ENCODE measurements at places on chromosomes 4 and X.

GRCh38 chrX:130676861-130677260 is 226.1 kb downstream of the ENOX2 start:
- H3K36me3 ChIP-seq = no peaks in the 10 kb centered on the region
- no peak for DNase-seq
- peaks cover 20% of the 10 kb centered on the region for H3K4me1 ChIP-seq

DNA sequence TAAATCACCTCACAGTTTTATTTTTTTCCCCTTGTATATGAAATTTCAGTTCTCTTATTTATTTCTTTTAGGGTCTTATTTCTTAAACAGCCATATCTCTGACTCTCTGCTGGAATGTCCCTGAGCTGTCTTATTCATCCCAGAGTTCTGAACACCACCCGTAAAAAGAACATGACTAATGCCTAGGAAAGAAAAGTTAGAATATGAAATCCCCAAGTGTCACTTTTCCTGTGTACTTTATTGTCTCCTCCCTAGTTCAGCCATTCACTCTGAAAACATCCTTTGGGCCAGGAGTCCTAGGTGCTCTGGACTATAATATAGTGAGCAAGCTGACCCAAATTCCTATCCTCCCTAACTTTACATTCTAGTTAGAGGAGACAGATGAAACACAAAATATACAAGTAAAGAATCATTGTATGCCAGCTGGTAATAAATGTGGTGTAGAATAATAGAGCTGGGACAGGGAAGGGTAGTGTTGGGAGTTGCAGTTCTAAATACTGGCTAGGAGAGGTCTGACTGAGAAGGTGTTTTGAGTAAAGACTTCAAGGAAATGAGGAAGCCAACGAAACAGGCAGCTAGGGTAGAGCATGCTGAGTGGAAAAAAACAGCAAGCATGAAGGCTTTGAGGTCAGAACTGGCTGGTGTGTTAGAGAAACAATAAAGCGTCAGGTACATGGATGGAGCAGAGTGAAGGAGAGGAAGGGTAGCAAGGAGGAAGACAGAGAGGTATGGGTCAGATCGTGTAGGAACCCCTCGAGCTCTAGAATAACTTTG is 40.6 kb upstream of the FTHL17 start:
- H3K4me1 ChIP-seq = peaks cover 11% of the 10 kb centered on the region
- no peak for DNase-seq
- no peak overlapping the region for H3K4me3 ChIP-seq
- H3K27me3 ChIP-seq = no peaks in the 10 kb centered on the region
- H3K36me3 ChIP-seq = no peaks in the 10 kb centered on the region
- no peak overlapping the region for H3K27ac ChIP-seq

- H3K27ac ChIP-seq = no peak overlapping the region
- no peak for DNase-seq
- H3K36me3 ChIP-seq = no peaks in the 10 kb centered on the region
- H3K27me3 ChIP-seq = no peaks in the 10 kb centered on the region
- no peak overlapping the region for H3K4me3 ChIP-seq
- H3K4me1 ChIP-seq = no peaks in the 10 kb centered on the region
Observed at GRCh38 chr4:32499171-32499570, 1779.0 kb downstream of the PCDH7 start.

DNA sequence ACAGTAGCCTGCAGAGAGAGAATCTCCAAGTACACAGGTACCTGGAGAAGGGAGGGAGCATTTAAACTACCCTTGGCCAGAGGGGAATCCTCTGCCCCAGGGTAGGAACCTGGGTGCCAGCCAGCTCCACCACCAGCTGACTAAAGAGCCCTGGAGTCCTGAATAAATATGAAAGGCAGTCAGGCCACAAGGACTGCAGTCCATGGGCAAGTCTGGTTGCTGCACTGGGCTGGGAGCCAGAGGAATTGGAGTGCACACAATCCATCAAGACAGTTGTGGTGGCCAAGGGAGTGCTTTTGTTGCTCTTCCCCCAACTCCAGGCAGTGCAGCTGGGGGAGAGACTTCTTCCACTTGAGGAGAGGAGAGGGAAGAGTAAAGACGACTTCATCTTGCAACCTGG is 172.5 kb downstream of the HNRNPD start:
- DNase-seq = no peak
- H3K27me3 ChIP-seq = no peaks in the 10 kb centered on the region
- H3K4me1 ChIP-seq = no peaks in the 10 kb centered on the region
- no peaks in the 10 kb centered on the region for H3K36me3 ChIP-seq
- no peak overlapping the region for H3K27ac ChIP-seq

GRCh38 chr4:45640281-45640680 is 483.6 kb downstream of the GABRG1 start:
- no peak overlapping the region for H3K4me3 ChIP-seq
- no peaks in the 10 kb centered on the region for H3K4me1 ChIP-seq
- no peak for DNase-seq
- H3K27ac ChIP-seq = no peak overlapping the region

DNA sequence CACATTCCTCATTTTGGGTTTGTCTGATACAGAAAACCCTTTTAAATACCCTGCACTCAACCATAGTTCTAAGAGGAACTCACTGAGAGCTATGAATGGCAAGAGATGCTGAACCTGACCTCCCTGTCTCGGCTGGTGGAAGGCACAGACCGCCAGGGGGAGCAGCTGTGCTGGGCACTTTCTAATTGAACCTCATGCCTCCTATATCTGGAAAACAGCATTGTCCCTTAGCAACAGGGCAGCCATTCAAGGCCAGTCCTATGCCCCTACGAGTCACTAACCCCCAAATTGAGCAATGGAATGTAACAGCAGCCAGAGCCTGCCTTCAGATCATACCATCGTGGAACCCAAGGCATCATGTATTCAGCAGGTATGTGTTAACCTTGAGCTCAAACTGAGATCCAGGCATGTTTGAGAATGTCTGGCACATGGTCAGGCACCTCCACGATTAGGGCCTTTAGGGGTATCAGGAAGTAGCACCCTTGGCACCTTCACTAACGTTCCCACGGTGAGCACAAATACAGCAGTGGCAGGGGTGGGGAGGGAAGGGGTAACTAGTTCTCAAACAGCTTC is 5.1 kb downstream of the USP27X start:
- H3K27me3 ChIP-seq = no peaks in the 10 kb centered on the region
- no peak overlapping the region for H3K4me3 ChIP-seq
- H3K4me1 ChIP-seq = peaks cover 16% of the 10 kb centered on the region
- no peak for DNase-seq

GRCh38 chr4:2833671-2834000 is 10.0 kb upstream of the ADD1 start:
- no peaks in the 10 kb centered on the region for H3K36me3 ChIP-seq
- no peak overlapping the region for H3K27ac ChIP-seq
- no peak overlapping the region for H3K4me3 ChIP-seq
- H3K27me3 ChIP-seq = no peaks in the 10 kb centered on the region
- no peak for DNase-seq
- H3K4me1 ChIP-seq = peaks cover 26% of the 10 kb centered on the region

GRCh38 chr4:81915430-81915829 is 443.7 kb upstream of the RASGEF1B start:
- H3K4me1 ChIP-seq = no peaks in the 10 kb centered on the region
- no peak overlapping the region for H3K27ac ChIP-seq
- H3K27me3 ChIP-seq = no peaks in the 10 kb centered on the region
- no peak for DNase-seq

- no peak overlapping the region for H3K27ac ChIP-seq
- no peaks in the 10 kb centered on the region for H3K36me3 ChIP-seq
- peaks cover 31% of the 10 kb centered on the region for H3K4me1 ChIP-seq
Observed at GRCh38 chrX:17411205-17411604, 36.2 kb downstream of the NHS start.

DNA sequence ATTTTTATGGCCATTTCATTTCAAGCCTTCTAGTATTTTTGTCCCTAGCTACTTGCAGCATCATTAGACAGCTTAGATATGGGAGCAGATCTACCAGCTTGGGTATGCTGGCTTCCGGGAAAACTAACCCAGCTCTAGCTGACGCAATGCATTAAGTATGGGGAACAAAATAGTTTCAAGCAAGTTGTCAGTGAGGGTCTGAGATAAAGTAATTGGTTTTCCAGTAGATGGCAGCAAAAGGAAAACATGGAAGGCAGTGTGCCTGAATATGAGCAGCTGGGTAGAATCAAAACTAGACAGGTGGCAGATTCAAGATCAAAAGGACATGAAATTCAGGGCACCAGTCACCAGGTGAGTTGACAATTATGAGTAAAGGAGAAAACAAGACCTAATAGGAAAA is 340.9 kb upstream of the CTSO start:
- H3K27ac ChIP-seq = no peak overlapping the region
- H3K27me3 ChIP-seq = no peaks in the 10 kb centered on the region

GRCh38 chr4:76741663-76742020 is 156.3 kb downstream of the SOWAHB start:
- H3K27ac ChIP-seq = peak overlapping the region; percentile 98
- peaks cover 58% of the 10 kb centered on the region for H3K4me1 ChIP-seq
- DNase-seq = no peak
- no peaks in the 10 kb centered on the region for H3K27me3 ChIP-seq
- H3K4me3 ChIP-seq = peak overlapping the region; percentile 51

DNA sequence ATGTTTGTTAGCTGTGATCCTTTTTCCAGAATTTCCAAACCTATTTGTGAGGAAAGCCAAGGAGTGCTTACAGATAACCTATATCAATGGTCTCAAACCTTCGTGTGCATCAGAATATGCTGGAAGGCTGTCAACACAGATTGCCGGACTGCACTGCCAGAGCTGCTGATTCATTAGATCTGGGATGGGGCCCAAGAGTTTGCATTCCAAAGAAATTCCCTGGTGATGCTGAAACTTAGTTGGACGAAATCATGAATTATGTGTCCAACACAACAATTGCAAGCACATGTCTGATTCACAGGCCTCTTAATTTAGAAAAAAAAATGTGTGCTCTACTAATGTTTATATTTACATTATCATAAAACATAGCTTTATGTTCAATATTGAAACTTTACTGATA is 544.0 kb upstream of the AMOT start:
- H3K36me3 ChIP-seq = no peaks in the 10 kb centered on the region
- H3K4me1 ChIP-seq = no peaks in the 10 kb centered on the region
- H3K4me3 ChIP-seq = no peak overlapping the region
- DNase-seq = peak; percentile 3
- H3K27ac ChIP-seq = no peak overlapping the region
- no peaks in the 10 kb centered on the region for H3K27me3 ChIP-seq

GRCh38 chr4:180528003-180528402 is 1715.2 kb upstream of the TENM3 start:
- H3K27ac ChIP-seq = no peak overlapping the region
- no peak for DNase-seq
- H3K36me3 ChIP-seq = no peaks in the 10 kb centered on the region
- no peaks in the 10 kb centered on the region for H3K27me3 ChIP-seq

- H3K27ac ChIP-seq = peak overlapping the region; percentile 56
- peak; percentile 35 for DNase-seq
- H3K27me3 ChIP-seq = no peaks in the 10 kb centered on the region
- H3K36me3 ChIP-seq = no peaks in the 10 kb centered on the region
Observed at GRCh38 chr4:118927974-118928373, 39.3 kb downstream of the SYNPO2 start.

DNA sequence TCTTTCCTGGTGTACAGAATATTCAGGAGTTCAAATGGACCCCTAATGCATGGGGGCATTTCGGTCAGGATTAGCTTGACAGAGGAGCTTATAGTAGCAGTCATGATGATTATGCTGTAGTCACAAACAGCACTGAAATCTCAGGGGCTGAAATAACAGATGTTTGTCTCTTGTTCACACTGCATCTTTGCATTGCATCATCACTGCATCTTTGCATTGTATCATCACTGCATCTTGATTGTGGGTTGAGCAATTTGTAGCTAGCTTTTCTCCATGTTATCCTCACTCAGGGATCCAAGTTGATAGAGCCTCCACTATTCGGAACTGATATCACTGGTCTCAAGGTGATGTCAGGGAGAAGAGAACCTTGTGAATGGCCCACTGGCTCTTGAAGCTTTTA is 160.9 kb downstream of the GATB start:
- no peak for DNase-seq
- no peak overlapping the region for H3K27ac ChIP-seq
- H3K4me1 ChIP-seq = no peaks in the 10 kb centered on the region
- H3K4me3 ChIP-seq = no peak overlapping the region
- no peaks in the 10 kb centered on the region for H3K27me3 ChIP-seq

- peaks cover 16% of the 10 kb centered on the region for H3K36me3 ChIP-seq
- DNase-seq = no peak
- H3K4me1 ChIP-seq = no peaks in the 10 kb centered on the region
- H3K4me3 ChIP-seq = no peak overlapping the region
- H3K27me3 ChIP-seq = no peaks in the 10 kb centered on the region
Observed at GRCh38 chr4:1809754-1810502, 16.8 kb downstream of the FGFR3 start.

DNA sequence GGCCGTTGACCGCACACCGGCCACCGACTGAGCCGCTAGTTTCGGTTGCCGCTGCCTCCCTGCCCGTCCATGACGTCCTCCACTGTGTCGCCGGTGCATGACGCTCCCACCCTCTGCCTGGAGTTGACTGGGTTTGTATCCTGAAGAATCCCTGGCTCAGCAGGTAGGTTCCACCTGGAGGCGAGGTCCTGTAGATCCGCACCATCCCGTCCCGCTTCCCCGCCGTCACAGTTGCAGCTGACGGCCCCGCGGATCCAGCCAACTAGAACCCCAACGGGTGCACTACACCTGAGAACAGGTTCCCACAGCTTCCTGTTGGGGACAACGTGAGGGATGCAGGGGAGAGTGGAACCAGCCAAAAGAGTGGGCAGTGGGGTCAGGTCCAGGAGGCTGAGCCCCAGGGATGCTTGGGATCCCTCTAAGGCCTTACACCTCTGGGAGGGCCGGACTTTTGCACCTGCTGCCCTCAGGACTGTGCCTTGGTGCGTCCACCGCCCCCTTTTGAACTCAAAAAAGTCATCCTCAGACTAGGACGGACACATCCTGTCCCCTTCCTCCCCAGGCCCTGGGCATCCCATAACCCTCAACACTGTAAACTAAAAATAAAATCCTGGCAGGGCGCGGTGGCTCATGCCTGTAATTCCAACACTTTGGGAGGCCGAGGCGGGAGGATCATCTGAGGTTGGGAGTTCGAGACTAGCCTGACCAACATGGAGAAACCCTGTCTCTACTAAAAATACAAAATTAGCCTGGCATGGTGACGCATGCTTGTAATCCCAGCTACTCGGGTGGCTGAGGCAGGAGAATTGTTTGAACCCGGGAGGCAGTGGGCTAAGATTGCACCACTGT is 1.1 kb upstream of the SLBP start:
- peaks cover 12% of the 10 kb centered on the region for H3K36me3 ChIP-seq
- H3K27ac ChIP-seq = peak overlapping the region; percentile 100
- peaks cover 10% of the 10 kb centered on the region for H3K4me1 ChIP-seq
- peak overlapping the region; percentile 79 for H3K4me3 ChIP-seq
- no peaks in the 10 kb centered on the region for H3K27me3 ChIP-seq
- DNase-seq = no peak

GRCh38 chrX:143429811-143430210 is 87.5 kb downstream of the SPANXN3 start:
- H3K36me3 ChIP-seq = no peaks in the 10 kb centered on the region
- DNase-seq = no peak

All from thoracic aorta (tissue), 2 donors.